ENCODE measurements at places on chromosomes 5 and 9.

DNA sequence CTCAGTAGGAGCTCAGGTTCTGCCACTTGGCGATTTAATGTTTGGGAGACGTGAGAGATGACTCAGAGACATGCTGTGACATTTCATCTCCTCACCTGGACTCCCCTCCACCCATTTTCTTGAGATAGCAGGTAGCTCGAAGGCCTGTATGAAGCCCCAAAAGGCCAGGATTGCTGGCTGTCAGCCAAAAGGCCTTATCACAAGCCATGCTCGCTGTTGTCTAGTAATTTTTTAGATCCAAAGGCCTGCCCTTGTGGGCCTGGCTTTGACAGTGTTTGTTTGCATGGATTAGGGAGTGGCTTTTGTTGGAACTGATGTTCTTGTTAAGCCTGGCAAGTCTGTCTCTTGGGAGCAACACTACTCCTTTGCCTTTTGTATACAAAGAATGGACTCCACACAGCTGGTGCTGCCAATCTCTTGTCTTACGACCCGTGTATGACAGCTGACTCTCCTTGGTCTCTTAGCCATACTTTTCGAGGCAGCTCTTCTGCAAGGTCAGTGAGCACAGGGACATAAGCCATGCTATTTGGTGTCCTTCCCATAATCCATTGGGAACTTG lies 22.7 kb downstream of the CAVIN4 start:
- DNase-seq, result no peak

- no peak for DNase-seq
Observed at GRCh38 chr9:2174306-2174705, 159.2 kb downstream of the SMARCA2 start.

GRCh38 chr9:107932601-107933000 lies 443.0 kb upstream of the KLF4 start:
- no peak for DNase-seq

DNA sequence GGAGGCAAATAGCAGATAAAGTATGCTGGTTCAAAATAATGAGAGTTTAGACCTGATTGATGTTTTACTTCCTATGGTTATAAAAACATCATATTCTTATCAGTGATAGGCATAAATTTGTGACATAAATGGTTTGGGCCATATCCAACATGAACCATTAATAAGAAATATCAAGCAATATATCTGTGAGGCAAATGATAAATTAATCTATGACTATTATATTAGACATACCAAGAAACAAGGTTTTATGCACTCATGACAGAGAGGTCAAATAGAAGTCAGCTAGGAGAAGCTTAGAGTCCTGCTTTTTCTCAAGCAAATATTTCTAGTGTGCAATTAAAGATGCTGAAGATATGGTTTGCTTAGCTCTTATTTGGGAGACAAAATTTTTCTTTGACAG lies 10.4 kb downstream of the SMIM3 start:
- no peak for DNase-seq

- no peak for DNase-seq
Observed at GRCh38 chr9:128901822-128902221, 19.0 kb upstream of the PHYHD1 start.

DNA sequence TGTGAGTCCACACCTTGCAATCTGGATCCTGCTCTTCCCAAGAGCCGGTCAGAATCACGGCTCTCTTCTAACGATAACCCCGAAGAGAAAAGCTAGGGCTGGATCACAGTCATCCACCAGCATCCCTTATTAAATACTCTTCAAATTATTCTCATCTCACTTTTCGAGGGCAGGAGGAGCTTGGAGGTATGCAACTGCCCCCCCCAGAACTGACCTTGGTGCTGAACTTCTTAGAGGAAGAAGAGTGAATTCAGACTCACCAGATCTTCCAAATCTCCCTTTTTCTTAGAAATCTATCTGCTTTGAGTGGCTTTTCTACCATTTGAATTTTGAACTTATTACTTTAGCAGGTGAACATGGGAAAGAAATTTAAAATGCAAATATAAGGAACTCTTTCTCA lies 75.7 kb downstream of the MED10 start:
- no peak for DNase-seq

DNA sequence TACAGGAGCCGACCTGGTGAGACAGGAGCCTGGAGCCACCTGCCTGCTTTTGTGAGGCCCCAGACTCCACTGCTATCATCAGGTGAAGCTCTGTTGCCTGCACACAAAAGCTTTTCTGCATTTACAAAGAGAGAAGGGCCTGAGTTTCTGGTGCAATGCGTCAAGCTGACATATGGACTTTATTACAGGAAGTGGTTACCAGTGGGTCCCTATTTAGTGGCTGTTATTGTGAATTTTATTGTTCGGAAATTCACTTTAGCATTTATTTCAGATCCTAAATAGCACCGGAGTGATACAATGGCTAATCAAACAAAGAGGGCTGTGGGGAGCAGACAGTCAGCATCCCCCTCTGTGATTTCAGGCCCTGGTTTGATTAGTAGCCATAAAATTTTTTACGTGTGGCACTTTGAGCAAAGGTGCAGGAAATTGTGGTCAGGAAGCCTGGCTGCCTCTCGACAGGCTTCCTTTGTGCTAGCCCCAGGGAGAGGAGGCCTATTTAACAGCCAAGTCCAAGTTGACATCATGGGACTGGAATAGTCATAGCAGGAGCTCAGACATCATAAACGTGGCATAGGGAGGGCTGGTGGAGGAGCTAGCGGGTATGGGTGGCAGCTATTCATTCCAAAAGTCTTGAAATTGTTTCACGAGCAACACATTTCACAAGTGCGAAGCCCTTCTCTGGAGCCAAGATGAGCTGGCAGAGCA lies 8.4 kb downstream of the TGFBI start:
- peak; percentile 77 for DNase-seq

- DNase-seq, result no peak
Observed at GRCh38 chr5:74432216-74432615, 208.3 kb downstream of the ENC1 start.

- DNase-seq, result no peak
Observed at GRCh38 chr5:164649266-164649665, 1143.8 kb downstream of the MAT2B start.

DNA sequence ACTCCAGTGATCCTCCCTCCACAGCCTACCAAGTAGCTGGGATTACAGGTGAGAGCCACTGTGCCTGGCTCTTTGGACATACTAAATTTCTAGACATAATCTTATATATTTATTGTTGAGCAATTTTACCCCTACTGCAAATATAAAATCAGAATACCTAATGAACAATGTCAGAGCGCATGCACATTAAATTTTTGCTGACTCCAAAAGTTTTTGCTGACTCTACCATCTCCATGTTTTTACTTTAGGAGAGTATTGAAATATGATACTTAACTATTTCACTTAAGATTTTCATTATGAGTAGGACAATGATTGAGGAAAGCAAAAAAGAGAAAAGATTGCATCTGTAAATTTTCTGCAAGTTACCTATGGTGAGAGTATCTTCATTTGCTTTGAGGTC lies 402.3 kb downstream of the LRRC70 start:
- DNase-seq, result no peak

DNA sequence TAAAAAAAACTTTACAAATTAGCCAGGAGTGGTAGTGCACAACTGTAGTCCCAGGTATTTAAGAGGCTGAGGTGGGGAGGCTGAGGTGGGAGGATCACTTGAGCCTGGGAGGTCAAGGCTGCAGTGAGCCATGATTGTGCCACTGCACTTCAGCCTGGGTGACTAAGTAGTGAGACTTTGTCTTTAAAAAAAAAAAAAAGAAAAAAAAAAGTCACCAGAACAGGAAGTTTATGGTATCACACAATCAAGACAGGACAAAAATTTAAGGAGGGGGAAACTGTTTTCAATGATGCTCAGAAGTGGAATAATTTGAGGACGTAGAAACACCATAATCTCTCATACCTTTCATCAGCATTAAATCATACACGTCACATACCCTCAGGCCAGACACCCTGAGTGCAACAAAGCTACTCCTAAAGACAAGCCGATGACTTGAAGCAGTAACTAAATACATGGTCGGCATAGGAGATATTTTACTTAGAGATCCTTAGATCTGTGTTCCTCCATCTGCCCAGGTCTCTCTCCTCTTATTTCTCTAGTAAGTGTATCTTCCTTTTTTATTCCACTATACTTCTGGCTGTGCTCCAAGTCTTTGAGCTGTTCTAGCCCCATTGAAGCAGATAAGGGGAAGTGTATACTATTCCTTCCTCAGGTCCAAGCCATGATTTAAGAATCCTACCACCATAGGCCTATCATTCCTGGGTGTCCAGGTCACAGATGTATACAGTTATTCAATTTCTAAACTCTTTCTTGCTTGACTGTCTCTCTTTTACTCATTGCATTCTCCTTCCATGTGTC lies 91.3 kb upstream of the APC start:
- DNase-seq, result no peak

DNA sequence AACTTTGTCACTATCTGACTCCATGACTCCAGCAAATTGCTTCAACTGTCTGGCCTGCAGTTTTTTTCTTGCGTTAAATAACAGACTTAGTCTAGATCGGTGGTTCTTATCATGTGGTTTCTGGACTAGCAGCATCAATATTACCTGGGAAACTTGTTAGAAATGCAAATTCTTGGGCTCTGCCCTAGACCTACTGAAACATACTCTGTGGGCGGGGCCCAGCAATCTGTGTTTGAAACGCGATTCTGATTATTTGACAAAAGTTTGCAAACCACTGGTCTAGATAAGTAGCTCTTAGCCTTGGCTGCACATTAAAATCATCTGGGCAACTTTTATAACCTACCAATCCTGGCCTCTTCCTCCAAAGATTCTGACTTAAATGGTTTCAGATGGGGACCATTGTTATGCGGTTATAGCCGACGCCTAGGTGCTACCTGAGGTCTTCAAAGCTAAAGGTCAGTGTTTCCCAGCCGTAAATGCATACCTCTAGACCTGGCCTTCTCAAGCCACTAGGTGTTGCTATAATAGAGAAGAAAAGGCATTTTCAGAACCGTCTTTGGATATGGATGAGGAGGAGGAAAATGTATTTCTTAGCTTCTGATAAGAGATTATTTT lies 74.0 kb downstream of the C9orf85 start:
- DNase-seq, result no peak

GRCh38 chr9:105007143-105007542 lies 79.2 kb upstream of the ABCA1 start:
- DNase-seq, result peak; percentile 85

DNA sequence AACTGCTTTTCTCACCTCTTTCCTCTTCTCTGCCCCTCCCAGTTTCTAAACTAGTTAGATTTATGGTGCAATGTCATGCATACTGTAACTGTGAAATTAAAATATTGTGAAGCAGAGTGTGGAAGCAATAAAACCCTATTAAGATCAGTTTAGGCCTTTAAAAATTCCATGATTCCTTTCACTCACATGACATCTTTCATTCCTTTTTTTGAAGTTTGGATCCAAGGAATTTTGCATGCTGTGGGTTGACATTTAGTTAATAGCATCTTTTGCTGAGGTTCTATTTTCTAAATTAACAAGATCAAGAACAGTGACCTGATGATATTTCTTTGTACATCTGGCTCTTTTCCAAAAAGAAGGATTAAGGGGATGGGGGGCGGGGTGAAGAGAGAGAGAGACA lies 13.7 kb downstream of the FOXD1 start:
- no peak for DNase-seq

- DNase-seq, result no peak
Observed at GRCh38 chr9:37325778-37326177, 96.7 kb upstream of the GRHPR start.

DNA sequence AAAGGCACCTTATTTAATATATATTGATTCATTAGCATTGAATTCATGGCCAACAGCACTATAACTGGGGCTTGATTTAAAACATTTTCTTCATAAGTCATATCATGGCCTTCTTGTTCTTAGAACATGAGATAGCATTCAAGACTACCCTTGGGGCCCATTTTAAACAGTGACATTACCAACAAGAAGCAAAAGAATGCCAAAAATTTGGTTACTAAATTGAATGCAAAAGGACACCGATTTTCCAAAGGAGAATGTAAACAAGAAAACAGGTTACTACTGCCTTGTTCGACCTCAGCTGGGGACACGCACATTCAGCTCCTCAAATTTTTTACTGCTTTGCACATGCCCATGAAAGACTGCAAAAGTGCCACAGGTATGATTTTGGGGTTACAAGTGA lies 219.4 kb upstream of the TLE4 start:
- no peak for DNase-seq

DNA sequence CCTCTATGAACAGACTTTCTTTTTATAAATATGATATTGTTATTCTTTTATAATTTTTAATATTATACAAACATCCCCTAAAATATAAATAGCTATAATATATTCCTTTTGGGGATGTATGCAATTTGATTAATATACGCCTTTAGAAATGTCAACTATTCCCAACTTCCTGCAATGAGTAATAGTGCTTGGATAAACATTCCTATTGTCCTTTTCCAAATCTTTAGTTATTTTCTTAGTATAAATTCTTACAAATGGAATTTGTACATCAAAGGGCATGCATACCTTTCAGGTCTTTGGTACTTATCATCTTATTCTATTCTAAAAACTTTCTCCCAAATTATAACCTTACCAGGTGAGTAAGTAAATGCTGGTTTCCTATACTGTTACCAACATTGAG lies 6.2 kb downstream of the NLN start:
- DNase-seq, result no peak

GRCh38 chr5:10792336-10792735 lies 31.3 kb upstream of the DAP start:
- no peak for DNase-seq

DNA sequence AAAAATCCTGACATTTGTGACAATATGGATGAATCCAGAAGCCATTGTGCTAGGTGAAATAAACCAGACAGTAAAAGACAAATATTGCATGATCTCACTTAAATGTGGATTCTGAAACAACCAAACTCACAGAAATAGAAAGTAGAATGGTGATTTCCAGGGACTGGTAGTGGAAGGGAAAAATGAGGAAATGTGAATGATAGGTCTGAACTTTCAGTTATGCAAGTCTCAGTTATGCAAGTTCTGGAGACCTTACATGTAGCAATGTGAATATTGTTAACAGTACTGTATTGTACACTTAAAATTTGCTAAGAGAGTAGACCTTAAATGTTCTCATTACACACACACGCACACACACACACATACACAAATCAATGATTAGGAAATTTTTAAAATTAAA lies 84.9 kb downstream of the SLCO4C1 start:
- no peak for DNase-seq

DNA sequence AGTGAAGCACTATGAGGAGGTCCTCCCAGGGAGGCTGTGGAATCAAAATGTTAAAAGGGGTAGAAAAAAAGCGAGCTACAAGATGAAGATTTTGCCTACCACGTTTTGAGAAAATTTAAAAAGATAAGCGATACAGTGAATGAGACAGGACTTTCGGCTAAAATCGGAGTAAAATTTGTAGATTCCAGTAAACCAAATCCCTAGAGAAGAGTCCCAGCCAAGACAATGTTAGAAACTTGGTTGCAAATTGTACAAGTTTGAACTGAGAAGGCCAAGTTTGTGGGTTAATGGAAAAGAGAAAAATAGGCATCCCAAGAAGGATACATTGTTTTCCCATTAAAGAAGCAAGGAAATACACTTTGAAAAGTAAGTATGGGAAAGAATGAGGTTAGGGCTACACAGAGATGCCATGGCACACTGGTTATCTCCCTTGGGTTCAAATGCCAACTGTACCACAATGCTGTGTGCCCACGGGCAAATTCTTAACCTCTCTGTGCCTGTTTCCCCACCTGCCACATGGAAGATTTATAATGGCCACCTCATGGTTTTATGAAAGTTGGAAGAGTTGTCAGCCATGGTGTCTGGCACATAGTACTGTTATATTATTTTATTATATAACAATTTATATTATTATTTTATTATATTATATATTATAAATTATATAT lies 16.2 kb upstream of the MGAT1 start:
- no peak for DNase-seq

Measured in COLO829 (cell line).